Activated T-cell treated with anti-CD3 and anti-CD28 coated beads, Interleukin-2, amount 50 U/mL, for 72 hours (primary cell): ENCODE measurements at places on chromosomes 11 and 22. TPM values are rescaled to one million over a fixed set of nuclear protein-coding genes. Genes with fewer than 3 reads are reported as not detected.

Gene CABP4
- 8.9 TPM for total RNA-seq

- no peak for DNase-seq
Measured at GRCh38 chr11:131025421-131026125, 109.3 kb upstream of the SNX19 start.

GRCh38 chr11:12505183-12505582 lies 127.8 kb downstream of the PARVA start:
- no peak for DNase-seq

DNA sequence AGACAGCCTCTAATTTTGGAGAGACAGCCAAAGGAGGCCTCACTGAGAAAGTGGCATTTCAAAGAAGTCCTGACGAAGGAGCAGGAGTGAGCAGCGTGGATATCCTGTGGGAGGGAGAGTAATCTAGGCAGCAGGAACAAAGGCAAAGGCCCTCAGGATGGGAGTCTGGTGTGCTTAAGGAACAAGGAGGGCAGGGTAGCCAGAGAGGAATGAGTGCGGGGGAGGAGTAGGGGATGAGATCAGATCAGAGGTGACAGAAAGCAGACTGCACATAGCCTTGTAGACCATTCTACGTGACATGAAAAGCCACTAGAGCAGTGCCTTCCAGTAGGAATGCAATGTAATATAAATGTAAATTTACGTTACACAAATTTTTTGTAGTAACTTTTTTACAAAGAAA lies 5.6 kb downstream of the SLC36A4 start:
- DNase-seq, result no peak

DNA sequence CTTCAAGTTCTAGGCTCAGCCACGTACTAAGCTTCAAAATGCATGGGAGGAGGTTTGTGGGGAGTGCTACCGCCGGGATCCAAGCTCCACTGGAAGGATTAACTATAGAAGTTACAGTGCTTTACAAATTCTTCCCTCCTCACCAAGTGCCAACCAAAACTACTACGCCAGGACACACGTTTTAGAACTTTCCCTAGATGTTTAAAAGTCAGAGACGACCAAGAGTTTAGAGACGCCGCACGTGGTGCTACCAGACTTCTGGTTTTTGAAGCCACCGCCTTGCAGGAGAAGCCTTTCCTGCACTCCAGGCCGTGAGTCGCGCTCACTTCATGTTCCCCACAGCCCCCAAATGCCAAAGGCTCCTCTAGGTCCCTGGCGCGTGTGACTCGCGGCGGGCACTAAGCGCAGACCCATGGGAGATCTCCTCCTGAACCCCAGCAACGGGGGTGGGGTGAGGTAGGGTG lies 734 bp downstream of the SNU13 start:
- no peak for DNase-seq

Gene BARX2
- total RNA-seq, result 5.8 TPM
